CD14-positive monocyte (primary cell): ENCODE measurements at places on chromosomes 13 and 19. TPM values are rescaled to one million over a fixed set of nuclear protein-coding genes. Genes with fewer than 3 reads are reported as not detected.

DNA sequence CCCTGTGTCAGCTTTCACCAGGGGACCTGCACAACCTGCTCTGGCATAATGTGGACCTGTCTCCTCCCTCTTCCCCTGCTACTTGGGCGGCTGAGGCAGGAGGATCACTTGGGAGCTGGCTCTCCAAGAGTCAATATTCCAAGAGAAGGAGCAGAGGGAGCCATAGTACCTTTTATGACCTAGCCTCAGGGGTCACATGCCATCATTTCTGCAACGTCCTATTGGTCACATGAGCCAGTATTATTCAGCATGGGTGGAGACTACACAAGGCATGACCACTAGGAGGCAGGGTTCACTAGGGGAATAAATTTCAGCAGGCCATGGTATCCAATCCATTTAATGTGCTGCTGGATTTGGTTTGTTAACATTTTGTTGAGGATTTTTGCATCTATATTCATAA is 12.0 kb upstream of the SHFL start:
- no peak for DNase-seq

Gene SHD
- not detected in 2 replicates for polyA plus RNA-seq

Gene PSG3
- polyA plus RNA-seq: not detected

Gene GSX1
- not detected for polyA plus RNA-seq
